Osteoblast (primary cell): ENCODE measurements at places on chromosomes 3 and 15. TPM values are rescaled to one million over a fixed set of nuclear protein-coding genes. Genes with fewer than 3 reads are reported as not detected.

Gene TLR9
- not detected in 2 replicates for total RNA-seq

- no peak for DNase-seq
Observed at GRCh38 chr3:152100491-152101132, 168.1 kb upstream of the MBNL1 start.

Gene IL12A
- 3.2 and 4.7 TPM in 2 replicates for total RNA-seq

DNA sequence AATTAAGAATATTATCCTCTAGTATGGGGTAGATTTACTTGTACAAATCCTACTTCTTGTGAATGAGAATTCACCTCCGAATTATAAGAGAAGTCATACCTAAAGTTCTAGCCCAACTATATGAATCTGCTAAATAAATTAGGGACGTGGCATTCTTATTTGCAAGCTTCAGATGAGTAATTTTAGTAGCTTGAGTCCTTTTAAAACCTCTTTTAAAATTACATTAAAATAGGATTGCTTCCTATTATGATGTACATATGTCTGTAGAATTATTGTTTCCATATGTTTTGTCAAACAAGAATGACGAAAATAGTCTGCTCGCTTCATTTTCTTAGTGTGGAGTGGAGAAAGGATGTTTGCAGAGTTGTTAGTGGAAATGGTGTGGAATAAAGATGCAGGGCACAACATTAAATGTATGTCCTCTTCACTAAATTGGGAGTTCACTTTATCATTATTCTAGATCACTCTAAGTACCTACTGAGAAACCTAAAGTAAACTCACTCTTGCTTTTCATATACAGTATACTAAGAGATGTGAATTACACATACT lies 59.4 kb downstream of the CMSS1 start:
- DNase-seq = peak; percentile 73

GRCh38 chr15:99181545-99181971 lies 67.8 kb downstream of the TTC23 start:
- peak; percentile 42 for DNase-seq

DNA sequence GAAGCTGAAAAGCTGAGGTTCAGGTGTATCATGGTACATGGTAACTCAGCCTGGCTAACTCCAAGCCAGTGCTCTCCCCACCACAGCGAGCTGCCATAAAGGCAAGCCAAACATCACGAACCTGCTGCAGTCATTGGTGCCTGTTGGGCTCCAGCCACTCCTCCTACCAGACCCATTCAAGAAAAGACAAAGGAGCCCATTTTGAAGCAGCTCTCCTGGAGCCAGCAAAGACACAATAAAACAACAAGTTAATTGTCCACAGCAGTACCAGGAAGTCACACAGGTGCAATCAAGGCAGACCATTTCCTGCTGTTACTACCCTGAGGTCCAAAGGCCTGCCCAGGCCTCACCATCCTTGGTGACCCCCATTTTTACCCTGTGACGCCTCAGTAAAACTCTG lies 77.6 kb downstream of the DAPK2 start:
- DNase-seq = no peak

Gene PROS1
- total RNA-seq = 87.5 and 97.4 TPM in 2 replicates
